Astrocyte of the spinal cord (primary cell): ENCODE measurements at places on chromosomes 12 and 14.

- no peak for DNase-seq
Measured at GRCh38 chr12:2633176-2633824, 161.5 kb upstream of the FKBP4 start.

GRCh38 chr14:67170660-67171059, 18.6 kb upstream of the GARIN2 start:
- no peak for DNase-seq

DNA sequence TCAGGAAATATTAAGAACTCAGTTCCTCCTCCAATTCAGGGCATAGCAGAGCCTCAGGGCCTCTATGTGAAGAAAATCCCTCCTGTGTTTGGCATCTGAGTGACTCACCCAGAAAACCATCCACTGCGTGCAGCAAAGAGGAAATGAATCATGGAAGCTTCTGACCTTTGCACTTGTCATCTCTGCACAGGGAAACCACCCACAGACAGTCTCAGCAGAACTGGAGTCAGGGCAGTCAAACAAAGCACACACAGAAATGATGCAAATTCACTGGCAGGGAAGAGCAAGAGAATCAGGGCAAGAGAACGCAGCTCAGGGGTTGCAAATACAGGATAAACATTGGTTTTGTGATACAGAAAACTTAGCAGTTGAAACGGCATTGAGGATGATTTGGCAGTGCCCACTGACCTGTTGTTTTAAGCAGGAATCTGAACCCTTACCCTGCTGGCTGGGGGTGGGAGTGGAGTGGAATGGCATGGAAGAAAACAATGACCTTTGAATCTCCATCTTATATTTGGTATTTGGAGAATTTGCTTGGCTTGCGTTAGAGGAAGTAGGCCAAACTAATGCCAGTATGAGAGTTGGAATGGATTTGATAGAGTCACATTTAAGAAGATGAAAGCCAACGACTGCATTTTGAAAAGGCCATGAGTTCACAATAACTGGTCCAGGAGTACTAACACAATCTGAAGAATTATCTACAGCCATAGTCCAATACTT, 53.5 kb downstream of the PHLDA1 start:
- DNase-seq: peak; percentile 99

- DNase-seq: no peak
Measured at GRCh38 chr12:5733136-5733755, 211.8 kb downstream of the ANO2 start.

DNA sequence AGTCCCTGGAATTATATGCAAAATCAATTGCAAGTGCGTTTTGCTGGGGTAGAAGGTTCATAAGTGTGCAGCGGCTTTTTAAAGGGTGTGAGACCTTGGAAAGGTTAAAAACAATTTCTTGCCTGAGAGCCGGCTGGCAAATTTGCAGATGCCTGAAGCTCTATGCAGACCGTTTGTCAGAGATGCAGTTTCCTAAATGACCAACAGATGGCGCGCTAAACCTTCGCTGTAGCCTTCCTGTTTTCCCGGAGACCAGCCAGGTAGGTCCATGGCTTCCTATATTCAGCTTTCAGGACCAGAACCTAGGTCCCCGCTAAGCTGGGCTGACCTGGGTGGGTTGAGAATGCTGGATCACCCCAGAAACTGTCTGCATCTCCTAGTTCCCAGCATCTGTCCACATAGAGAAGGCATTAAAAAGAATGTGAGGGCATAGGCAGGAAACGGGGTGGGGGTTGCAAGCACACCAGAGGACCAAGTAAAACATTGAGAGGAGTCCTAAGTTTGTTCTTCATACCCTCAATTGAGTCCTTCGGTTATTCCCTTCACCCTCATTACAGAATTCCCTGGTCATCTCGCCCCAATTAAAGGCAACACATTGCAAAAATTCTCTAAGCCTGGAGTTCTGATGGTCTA, 5.7 kb upstream of the NOS1 start:
- DNase-seq: peak; percentile 72

DNA sequence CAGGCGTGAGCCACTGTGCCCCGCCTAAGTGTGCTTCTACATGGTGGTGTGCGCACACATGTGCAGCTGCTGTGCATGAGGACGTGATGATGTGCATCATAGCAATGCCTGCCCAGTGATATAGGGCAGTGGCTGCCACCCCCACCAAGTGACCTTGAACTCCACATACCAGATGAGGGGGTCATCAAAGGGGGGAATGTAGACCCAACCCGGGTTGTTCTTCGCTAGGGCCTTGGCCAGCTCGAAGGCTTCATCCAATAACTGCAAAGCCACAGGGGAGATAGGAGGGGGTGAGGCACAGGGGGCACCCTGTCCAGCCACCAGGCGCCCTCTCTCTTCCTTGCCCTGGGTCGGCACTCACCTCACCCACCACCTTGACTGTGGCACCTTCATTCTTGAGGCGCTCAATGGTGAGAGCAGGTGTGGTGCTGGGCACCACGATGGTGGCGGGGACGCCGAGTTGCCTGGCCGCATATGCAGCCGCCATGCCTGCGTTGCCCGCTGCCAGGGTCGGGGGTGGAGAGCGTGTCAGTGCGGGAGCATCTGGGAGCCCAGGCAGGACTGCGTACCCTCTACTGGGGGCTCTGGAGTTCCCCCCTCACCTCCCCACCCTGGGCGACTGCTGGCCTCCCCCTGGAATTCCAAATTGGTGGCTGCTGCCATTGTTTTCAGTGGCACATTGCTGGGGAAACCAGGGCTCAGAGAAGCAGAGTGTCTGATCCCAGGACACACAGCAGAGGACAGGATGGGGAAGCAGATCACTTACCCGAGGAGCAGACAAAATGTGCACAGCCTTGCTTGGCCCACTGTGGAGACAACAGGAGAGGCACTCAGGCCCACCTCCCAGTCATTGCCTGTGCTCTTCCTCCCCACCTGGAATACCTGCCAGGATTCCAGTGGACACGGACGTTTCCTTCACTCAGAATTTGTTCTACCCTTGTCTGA, 5.1 kb downstream of the SDS start:
- no peak for DNase-seq

DNA sequence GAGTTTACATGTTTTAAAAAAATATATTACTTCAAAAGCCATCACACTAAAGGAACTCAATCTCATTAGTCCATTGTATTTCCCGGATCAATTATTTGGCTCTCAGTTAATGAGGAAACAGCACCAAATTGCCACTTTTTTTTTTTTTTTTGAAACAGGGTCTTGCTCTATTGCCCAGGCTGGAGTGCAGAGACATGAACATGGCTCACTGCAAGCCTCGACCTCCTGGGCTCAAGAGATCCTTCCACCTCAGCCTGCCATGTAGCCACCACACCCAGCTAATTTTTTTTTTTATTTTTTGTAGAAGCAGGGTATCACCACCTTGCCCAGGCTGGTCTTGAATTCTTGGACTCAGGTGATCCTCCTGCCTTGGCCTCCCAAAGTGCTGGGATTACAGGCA, 77.4 kb downstream of the CLIP1 start:
- DNase-seq: no peak

- no peak for DNase-seq
Measured at GRCh38 chr12:49563951-49564685, 3.8 kb downstream of the MCRS1 start.

DNA sequence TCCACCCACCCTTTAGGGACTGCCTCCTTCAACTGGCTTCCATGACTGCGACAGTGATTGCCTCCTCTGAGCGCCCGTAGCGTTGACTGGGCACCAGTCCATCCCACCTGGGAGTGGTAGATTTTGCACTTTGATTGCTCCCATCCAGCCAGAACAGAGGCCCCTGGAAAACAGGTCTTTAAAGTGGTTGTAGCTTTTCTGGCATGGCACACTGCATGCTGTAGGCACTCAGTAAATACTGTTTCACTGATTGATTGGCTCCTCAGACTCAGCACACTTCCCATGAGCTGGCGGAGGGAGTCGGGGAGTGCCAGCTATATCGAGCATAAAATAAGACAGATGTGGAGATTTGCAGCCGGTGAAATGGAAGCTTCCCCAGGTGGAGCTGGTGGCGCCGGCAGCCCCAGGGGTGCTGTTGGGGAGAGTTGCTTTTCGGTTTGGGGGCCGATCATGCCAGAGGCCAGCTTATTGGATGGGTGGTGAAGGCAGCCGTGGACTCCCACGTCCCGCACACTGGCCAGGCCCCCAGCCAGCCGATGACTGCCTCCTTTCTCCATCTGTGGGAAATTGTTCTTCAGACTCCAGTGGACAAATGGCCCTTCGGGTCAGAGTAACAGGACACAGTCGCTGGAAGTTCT, 200.2 kb downstream of the TSPAN9 start:
- DNase-seq: no peak

DNA sequence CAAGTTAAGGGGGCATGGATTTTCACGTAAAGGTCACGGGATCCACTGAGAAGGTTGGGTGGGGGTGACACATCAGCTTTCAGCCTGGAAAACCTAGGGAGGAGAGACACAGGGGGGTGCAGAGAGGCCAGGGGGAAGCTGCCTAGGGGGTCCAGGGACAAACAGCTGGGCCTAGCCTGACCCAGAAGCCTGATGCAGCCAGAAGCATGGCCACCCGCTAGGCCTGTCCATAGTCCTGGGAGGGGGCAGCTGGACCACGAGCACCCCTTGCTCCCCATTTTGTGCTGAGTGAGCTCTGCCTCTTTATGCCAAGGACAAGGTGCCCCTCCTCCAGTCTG, 322.7 kb upstream of the RTL1 start:
- DNase-seq: no peak

GRCh38 chr14:89144066-89144465, 273.0 kb downstream of the FOXN3 start:
- no peak for DNase-seq

DNA sequence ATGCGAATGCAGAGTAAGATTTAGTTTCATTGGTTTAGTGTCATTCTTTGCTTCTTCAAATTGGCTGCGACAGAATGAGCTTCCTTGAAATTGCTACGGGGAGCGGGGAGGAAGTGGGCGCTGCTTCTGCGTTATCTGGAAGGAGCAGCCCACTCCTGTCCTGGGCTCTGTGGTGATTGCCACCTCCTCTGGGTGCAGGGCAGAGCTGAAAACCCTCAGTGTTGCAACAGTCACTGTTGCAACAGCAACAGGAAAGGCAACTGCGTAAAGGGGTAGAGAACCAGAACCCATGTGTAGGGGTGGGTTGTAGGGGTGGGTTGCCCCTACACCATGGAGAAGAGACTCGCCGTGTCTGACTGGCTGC, 57.7 kb downstream of the MAX start:
- DNase-seq: no peak

DNA sequence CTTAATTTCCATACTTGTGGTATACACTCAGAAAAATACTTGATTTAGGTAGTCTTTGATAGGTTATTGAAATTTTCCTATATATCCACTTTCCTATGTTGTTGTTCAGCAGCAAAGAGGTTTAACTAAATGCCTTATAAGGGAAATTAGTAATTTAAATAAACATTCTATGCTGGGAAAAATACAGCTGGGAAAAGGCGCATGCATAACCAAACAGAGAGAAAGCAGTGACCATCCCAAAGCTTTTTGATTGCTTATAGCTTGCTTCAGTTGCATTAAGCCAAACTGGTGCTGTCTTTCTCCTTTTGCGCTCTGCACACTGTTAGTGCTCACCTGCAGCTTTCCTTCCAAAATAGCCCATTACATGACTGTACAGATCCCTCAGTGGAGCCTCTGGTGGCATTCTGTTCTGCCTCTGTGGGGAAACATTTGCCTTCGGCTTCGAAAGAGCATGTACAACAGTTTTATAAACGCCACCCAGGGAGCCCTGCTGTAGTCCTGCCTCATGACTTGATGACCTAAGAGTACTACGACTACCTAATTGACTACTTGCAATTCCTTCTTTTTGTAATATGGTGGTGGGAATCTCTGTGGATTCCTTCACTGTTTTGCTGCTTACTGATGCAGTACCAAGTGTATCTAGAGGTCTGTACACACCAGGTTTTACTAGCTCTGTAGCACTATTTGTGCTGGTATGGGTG, 120.8 kb downstream of the RALGAPA1 start:
- DNase-seq: no peak

DNA sequence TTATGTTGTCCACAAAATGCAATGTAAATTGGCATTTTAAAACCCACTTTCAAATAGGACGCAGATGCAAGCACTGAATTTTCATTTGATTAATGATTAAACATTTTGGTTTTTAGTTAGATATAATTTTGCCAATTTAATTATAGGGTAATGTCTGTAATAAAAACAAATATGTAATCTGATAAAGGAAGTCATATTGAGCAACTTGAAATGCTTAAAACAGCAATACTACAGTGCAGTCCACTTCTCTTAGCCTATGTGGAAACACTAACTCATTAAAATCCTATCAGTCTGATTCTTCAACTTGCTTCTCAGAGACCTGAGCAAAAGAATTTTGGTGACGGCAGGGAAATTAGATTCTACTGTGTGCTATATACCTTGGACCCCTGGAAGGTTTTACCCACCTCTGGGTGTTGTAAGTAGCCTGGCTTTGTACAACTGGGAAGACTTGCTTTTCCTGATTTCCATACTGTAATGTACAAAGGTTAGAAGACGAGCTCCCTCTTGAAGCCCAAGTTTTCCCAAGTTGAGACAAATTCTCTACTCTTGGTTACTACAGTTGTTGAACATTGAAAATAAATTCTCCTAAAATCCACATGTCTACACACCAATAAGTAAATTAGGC, 4.1 kb downstream of the TRHDE start:
- DNase-seq: peak; percentile 46
